CD4-positive, alpha-beta T cell treated with Interleukin-21 for 1 hour (primary cell): ENCODE measurements at places on chromosomes 6 and 20.

DNA sequence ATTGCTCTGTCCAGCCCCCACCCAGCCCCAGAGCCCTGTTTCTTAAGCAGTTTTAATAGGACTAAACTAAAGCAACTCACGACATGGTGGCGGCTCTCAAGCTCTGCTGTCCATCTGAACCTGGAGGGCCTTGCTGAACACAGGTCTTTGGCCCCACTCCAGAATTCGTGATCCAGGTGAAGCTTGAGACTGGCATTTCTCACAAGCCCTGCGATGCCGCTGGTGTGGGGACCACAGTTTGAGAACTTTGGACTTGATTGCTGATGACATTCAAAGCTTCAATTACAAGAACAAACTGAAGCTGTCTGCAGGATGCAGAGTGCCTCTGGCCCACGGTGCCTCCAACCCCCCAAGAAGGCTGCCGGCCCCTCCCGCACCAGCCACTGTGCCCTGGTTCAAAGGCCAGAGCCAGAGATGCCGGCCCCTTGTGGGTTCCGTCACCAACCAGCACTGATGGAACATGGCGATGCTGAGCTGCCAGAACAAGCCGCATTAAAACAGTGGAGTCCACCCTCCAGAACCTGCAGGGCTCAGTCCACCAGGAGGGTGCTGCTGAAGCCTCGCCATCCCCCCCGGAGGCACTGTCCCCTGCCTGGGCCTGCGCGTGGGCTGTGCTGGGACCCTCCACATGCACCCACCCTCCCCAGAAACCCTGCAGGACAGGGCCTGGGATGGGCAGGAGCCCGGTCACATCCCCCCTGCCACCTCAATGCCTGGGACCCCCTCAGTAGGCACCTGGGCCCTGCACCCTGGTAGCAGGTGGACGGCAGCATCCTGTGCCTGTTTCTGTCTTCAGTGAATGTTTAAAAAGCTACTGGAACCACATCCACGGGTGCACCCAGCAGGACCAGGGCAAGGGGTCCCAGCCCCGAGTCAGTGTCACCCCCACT, 101.1 kb downstream of the PSMB1 start:
- no peak for DNase-seq

DNA sequence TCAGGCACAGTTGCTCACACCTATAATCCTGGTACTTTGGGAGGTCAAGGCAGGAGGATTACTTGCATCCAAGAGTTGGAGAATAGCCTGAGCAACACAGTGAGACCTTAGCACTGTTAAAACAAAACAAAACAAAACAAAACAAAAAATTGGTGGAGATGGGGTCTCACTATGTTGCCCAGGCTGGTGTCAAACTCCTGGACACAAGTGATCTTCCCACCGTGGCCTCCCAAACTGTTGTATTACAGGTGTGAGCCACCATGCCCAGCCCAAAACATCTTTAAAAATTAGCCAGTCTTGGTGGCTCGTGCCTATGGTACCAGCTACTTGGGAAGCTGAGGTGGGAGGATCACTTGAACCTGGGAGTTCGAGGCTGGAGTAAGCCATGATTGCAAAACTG, 120.2 kb downstream of the GMDS start:
- no peak for DNase-seq

GRCh38 chr20:39190666-39191570, 228.8 kb downstream of the DHX35 start:
- DNase-seq, result no peak

- DNase-seq, result no peak
Observed at GRCh38 chr6:111763381-111763780, 109.9 kb downstream of the FYN start.

DNA sequence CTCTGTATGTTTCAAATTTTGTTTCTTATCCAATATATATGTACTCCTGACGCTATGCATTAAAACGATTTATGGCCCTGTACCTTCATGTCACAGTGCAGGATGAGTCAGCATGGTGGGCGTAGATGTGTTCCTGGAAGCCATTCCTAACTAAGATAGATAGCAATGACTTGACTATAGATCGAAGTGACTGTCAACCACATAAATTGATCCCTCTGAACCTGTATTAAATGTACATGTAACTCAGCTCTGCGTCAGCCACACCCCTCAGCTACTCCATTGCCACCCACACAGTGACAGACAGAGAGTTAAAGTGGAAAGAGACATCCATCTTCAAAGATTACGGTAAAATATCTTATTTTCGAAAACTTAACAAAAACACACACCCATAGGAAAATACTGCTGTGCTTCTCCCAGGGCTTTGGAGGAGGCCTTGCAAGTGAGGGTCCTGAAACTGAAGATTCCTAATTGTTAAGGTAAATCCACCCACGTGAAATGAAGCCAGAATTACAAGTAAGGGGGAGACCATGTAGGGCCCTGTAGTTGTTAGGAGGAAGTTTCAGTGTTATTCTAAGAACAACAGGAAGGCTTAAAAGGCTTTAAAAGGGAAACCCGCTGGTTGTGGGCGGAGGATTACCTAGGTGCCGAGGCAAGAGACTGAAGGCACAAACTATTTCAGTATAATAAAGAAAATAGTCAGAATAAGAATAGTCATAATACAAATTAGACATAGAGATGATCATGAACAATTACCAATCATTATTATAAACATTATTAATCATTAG, 10.3 kb upstream of the RAD21L1 start:
- DNase-seq, result peak; percentile 21

DNA sequence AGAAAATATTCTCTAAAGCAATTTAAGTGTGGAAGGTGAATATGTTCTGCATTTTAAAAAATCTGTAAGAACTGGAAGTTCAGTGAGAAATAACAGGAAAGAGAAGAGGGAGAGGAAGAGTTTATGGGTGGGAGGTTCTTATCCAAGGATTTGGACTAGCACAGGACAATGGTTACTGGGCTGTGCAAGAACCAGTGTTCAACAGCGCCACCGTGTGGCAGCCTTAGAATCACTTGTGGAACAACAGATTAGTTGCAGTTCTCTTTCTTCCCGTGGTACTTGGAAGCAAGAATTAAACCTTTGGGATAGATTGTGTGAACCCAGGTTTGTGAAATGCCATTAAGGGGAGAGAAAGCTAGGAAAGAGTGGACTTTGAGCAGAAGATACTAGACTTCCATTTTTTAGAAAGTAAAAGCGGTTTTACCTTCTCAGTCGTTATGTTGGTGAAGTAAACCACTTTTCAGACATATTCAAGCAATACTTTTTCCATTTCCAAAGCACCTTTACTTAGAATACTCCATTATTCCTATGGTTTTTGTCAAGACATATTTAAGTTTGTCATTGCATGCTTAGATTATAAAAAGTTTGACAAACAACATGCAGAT, 436.7 kb downstream of the RNF144B start:
- DNase-seq, result peak; percentile 1

- no peak for DNase-seq
Observed at GRCh38 chr6:16535564-16535963, 225.7 kb downstream of the ATXN1 start.

DNA sequence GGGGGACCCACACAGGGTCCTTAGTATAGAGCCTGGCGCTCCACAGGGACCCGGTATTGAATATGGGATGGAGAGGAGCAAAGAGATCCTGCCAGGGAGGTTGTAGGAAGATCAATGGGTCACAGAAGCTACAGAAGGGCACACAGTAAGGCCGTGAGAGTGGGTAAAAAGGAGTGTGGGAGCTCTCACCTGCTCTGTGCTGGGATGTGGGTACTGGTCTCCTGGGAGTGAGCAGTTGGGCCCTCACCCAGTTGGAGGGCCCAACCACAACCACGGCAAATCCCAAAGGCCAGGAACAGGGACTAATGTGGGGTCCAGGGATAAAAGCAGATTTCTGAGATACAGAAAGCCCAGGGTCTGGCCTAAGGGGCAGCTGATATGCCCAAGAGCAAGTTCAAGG, 73.4 kb upstream of the RNF24 start:
- DNase-seq, result no peak

DNA sequence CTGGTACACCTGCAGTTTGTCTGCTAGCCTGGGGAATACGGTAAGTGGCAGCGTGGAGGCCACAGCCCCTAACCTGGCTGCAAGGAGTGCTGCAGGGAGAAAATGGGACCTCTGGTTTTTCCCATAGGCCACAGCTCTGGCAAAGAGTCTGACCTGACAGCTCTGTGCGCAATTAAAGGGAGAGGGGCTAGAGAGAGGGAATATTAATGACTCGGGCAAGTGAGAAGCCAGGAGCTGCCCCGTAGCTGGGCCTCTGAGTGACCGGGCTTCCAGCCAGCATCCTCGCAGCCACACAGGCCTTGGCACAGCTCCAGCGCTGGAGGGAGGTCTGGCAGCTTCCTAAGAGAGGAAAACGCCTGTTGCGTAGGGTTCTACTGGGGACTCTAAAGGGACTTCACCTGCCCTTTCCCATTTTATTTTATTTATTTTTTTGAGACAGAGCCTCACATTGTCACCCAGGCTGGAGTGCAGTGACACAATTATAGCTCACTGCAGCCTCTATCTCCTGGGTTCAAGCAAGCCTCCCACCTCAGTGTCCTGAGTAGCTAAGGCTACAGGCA, 18.2 kb upstream of the OCSTAMP start:
- no peak for DNase-seq

DNA sequence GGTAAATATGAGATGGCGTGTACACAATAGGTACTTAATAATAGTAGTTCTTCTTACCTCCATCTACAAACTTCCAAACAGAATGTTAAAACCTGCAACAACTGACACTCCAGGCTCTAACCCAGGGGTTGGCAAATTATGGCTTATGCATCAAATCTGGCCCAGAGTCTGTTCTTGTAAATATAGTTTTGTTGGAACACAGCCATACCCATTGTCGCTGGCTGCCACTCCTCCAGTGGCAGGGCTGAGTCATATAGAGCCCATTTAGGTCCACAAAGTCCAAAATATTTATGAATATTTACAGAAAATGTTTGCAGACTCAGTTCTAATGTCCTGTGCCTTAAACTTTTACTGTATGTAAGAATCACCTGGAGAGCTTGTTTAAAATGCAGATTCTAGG, 69.9 kb upstream of the BTBD3 start:
- DNase-seq, result no peak

DNA sequence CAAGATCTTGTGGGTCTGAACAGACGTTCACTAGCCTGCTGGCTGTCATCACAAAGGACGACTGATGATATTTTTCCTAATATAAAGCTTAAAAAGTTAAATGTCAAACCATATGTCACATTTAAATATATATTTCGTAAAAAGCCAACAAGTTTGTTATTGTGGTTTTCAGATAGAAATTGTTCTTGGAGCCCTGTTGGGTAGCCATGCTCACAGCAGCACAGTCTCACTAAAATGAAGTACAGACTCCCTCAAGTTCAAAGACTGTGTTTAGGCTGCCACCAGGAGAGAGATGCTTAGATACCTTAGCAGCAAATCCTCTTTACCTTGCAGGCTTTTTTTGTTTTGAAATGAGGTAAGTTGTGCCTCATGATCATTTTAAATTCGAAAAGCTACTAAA, 17.8 kb downstream of the EEF1E1 start:
- DNase-seq, result no peak

DNA sequence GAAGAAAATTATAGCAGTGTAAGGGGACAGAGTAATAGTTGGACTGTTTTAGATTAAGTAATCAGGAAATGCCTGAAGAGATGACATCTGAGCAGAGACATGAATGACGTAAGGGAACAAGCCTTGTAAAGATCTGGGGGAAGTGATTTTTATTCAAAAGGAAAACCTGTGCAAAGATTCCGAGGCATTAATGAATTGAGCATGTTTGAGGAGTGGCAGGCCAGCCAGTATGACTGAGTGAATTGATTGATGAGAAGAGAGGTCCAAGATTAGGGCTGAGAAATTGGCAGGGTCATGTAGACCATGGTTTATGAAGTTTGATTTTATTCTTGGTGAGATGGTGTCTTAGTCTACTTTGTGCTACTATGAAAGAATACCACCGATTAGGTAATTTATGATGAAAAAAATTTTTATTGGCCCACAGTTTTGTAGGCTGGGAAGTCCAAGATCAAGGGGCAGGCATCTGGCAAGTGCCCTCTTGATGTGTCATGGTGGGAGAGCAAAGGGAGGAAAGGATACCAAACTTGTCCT, 95.1 kb downstream of the LIN28B start:
- no peak for DNase-seq

- DNase-seq, result no peak
Observed at GRCh38 chr6:31948753-31949413, 3.0 kb downstream of the CFB start.

- DNase-seq, result no peak
Observed at GRCh38 chr20:11734431-11734830, 183.3 kb upstream of the BTBD3 start.

GRCh38 chr6:111207141-111207858, 120.0 kb downstream of the SLC16A10 start:
- no peak for DNase-seq

DNA sequence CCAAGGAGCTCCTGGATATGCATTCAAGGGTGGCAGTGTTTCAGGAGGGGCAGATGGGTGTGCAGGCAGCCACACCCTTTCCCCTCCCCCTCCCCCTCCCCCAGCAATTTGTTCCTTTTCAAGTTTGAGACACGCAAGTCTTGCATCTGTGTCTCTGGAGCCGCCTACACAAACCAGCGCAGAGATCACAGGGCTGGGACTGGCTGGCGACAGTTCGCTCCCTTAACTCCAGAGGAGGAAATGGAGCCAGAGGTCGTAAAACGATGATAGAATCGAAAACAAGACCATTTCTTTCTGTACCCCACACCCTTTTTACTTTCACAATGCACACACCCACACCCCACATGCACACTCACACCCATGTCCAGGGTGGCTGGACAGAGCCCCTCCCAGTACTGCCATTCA, 163.1 kb downstream of the LY86 start:
- DNase-seq, result no peak

DNA sequence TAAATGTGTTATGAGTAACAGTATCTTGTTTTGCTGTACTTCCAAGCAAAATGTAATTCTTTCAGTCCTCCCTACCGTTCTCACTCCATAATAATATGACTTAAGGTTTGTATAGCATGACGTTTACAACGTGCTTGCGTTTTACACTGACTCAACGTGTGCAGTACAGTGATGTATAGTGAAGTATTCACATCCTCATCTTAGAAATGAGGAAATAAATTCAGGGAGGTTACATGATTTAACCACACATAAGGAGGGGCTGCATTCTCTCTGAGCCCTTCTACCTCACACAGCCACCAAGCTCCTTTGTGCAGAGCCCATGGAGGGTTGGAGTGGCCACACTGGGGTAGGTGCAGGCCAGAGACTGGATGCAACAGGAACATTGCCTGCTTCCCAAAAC, 164.5 kb downstream of the MTHFD1L start:
- DNase-seq, result no peak

DNA sequence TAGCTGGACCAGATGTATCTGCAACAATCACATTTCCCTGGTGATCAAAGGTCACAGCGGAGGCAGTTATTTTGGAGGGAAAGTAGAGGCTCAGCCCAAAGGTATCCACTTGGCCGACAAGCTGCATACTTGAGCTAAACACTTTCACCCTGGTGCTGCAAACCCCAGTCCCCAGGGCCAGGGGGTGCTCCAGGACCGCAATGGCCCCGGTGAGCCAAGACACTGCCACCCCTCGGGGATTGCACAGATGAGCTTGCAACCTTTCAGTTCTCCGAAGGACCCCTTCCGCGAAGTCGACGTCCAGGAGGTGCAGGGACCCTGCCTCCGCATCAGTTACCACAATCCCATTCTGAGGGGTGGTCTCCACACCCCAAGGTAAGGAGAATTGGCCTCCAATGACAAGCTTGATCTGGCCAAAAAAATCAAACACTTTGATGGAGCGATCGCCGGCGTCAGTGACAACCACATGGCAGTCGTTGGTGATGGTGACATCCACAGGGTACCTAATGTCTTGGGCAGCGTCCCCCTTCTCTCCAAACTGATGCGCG, 823 bp downstream of the NHLRC1 start:
- no peak for DNase-seq
